Right hindlimb (tissue), 1 donor: ENCODE measurements at places on chromosomes 11 and 22.
A peak's percentile ranks its signal among the peaks of the same experiment; 100 is the strongest.

DNA sequence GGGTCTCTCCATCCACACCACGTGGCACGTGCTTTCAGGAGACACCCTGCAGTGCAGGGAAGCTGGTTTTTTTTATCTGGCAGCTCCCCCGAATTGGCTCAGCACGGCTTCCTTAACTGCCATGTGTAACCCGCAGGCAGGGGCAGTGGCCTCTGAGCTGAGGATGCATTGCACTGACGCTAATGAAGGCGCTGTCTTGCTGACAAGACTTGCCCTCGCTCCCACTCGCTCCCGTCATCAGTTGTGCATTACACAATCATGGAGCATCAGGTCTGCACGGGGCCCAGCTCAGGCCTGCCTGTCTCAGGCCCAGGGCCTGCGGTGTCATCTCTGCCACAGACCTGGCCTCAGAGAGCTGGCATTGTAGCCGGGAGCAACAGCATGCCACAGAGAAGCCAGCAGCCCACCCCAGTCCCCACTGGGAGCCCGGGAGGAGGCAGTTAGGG, 95.9 kb downstream of the ARHGAP8 start:
- no peak for DNase-seq

- no peak for DNase-seq
Observed at GRCh38 chr11:120858740-120859139, 165.2 kb upstream of the TBCEL start.

- DNase-seq: peak; percentile 65
Observed at GRCh38 chr22:50674606-50675552, 2.3 kb downstream of the SHANK3 start.

DNA sequence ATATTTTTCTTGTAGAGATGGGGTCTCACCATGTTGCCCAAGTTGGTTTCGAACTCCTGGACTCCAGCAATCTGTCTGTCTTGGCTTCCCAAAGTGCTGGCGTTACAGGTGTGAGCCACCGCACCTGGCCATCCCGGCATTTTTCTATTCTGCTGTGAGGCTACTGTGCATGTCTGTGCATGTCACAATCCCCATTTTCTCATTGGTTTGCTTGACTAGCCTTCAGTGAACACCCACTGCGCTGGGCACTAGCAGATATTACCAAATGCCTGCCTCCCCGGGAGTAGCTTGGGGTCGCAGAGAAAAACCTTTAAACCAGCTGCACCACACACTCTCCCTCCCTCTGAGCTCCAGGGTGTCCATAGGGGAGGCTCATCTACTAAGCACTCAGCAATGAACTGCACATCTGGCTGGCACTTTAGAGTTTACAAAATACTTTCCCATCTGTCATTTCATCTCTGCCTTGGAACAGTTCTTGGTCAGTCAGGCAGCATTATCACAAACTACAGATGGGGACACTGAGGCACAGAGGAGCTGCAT, 4.9 kb downstream of the CSNK1E start:
- DNase-seq: no peak

DNA sequence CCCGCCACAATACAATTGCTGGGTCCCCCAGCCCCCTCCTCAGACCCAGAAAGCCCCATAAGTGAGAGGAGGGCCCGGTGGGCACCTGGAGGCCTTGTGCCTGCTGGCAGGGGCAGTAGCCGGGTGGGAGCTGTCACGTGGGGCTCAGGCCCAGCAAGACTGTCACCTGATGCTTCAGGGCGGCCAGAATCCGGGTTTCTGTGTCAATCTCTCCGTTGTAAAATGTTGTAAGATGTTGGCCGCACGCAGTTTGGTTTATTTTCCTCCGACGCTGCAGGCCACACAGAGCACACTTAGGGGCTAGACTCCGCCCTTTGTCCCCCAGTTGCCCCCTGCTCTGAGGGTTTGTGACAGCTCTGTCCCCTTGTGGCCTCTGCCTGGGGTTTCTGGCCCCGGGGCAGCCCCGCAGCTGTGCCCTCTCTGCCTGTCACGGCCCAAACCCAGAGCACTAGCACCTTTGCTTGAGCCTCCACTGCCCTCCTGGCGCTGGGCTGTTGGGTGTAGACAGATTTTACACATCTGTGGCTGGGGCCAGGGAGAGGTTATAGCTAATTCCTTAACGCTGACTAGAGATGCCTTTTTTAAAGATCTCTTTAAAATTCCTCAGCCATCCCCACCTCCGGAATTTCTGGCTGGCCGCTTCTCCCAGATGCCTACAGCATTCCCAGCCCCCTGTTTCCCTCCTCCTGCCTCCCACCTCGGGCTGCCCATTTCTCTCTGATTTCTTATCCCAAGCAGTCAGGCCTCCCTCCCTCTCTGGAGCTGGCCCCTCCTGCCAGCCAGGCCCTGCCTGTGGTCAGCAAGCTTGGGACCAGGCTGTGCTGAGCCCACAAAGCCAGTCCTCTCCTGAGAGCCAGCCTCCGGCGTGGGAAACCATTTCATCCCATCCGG, 3.2 kb upstream of the PRR5 start:
- peak; percentile 92 for DNase-seq

- DNase-seq: no peak
Observed at GRCh38 chr11:134785660-134786284, 373.7 kb upstream of the B3GAT1 start.

GRCh38 chr11:57936050-57936418, 87.6 kb upstream of the OR9Q1 start:
- no peak for DNase-seq

DNA sequence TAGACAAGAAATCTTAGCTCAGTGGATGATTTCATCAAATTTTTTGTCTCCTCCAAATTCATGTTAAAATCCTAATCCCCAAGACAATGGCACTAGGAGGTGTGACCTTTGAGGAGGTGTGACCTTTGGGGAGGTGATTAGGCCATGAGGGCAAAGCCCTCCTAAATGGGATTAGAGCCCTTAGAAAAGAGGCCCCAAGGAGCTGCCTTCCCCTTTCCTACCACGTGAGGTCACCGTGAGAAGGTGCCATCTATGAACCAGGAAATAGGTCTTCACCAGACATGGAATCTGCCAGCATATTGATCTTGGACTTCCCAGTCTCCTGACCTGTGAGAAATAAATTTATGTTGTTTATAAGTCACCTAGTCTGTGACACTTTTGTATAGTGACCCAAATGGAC, 138.7 kb downstream of the TRIM29 start:
- no peak for DNase-seq

DNA sequence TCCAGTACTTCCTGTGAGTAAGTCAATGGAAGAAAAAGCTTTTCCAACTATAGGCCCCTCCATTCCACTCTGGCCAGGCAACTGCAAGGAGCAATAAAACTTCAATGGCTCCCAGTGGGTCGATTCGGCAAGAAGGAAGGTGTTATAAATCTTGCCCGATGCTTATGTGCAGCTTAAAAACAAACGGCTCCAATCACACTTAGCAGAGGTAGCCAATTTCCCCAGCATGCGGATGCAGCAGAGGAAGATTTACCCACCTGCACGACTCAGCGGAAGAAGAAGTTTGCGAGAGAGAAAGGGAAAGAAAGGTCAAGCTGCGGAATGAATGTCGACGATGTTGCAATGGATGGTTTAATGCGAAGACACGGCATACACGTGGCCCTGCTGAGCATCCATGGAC, 141.5 kb downstream of the OPCML start:
- peak; percentile 70 for DNase-seq

DNA sequence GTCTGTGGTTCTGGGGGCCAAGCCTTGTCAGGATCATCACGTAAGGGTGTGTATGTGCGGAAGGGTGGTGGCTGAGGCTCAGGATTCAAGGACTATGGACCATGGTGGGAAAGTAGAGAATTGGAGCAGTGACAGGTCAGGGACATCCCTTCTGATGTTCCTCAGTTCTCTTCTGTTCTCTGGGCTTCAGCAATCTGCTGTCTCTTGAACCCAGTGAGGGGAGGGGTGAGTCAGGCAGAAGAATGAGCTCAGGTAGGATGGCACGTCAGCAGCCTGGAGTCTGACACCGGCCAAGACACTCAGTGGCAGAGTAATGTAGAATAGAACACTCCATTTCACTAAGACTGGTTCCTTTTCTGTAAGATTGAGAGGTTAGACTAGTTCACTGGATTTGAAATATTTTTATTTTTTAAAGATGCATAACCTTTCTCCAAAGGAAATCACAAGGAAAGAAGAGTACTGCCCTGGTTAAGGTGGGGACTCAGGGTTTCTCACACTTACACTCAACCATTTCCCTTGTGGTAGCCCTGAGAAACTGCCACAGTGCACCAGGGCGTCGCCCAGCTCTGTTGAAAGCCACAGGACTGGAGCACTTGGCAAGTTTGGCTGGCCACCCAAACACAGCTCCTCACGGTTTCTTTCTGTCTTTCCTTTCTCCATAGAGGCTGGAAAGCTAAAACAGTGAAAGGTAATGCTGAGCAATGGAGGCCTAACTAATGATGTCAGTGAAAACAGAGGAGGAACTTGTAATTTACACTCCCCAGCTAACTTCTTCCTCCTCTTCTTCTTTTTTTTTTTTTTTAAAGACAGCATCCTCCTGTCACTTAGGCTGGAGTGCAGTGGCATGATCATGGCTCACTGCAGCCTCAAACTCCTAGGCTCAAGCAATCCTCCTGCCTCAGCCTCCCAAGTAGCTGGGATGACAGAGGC, 23.1 kb upstream of the MICAL2 start:
- DNase-seq: no peak

DNA sequence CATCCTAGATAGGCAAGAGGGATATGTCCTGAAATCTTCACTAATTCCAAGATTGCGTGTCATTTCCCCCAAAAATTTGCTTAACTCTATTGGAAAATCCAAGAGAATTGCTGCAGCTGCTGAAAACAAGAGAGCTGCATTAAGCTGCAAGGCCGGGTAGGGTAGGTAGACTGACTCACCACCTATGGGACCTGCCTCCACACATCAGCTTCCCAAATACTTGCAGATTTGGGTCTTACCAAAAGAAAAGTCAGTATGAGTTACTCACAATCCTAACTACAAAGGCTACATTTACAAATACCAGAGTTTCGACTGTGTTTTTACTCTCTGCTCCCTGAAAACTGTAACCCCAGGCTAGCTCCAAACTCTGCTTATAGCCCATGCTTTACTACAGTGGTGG, 142.5 kb upstream of the TEAD1 start:
- DNase-seq: no peak

GRCh38 chr11:34314936-34315335, 42.9 kb downstream of the ABTB2 start:
- DNase-seq: peak; percentile 49

DNA sequence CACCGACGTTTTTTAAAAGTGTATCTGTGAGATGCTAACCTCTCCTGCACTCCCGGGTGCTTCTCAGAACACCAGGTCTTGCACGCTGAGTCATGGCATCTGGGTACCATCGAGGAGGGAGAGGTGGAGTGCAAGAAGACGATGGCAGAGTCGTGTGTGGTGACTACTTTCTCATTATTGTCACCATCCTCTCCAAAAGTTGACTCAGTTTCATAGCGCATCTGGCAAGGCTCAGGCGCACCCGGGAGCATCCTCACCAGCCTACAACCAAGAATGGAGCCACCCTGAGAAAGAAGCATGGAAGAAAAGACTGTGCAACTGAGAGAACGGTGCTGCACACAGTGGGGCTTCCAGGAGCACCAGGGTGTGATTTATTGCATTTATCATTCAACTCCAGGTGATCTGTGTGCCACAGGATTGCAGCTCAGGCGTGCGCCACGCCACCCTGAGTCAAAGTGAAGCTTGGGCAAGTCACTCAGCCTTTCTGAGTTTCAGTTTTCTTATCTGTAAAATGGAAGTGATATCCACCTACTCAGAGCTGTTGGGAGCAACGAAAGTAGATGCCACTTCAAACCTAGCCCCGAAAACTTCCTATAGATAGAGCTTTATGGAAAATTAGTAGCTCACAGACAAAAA, 65.4 kb downstream of the LINC01488 start:
- no peak for DNase-seq

GRCh38 chr11:47545298-47545697, 7.6 kb downstream of the CELF1 start:
- DNase-seq: no peak

DNA sequence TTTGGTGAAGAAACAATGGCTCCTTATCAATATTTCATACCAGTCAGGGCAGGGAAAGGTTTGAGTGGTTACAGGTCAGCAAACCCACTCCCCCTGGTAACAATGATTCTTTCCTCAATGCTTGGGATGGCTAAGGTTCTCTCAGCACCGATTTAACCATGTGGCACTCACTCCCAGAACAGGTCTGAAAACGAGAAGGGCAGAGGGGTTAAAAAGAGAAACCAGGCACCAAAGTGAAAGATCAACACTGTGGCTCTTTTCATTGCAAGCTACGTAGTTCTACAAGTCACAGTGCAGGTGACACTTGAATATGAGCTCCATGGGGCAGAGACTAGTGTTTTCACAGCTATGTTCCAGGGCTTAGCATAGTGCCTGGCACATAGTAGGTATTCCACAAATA, 132.4 kb downstream of the PLEKHA7 start:
- DNase-seq: no peak

DNA sequence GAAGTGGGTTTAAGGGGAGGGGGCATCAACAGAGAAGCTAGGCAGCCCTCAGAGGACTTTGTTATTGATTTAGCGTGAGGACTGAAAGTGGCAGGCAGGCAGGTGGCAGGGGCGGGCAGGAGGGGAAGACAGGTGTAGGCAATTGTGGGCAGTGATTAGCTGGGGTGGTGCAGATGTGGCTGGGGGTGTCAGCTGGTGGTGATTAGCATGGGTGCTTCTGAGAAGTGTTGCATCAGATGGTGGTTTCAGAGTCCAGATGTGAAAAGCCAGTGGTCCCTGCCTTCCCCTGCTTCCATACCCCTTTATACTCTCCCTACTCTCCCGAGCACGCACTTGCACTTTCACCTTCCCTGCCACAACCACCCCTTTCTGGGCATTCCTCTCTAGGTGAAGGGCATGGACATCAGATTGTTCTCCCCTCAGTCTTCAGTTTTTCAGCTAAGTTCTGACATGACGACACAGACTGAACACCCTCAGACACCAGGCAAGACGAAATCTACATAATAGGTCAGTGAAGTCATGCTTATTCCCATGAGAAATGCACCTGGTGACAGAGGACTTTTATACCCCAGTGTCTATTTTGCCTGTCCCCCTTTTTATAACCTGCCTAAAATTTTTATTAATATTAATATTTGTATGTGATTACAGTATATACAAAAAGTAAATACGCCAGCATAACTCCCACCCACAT, 435.7 kb upstream of the CADM1 start:
- no peak for DNase-seq
